ENCODE measurements at places on chromosomes 11 and 22.

GRCh38 chr11:22869325-22869724, 9.1 kb upstream of the CCDC179 start:
- DNase-seq = no peak

GRCh38 chr11:3007404-3008010, 15.4 kb upstream of the NAP1L4 start:
- no peak for DNase-seq

DNA sequence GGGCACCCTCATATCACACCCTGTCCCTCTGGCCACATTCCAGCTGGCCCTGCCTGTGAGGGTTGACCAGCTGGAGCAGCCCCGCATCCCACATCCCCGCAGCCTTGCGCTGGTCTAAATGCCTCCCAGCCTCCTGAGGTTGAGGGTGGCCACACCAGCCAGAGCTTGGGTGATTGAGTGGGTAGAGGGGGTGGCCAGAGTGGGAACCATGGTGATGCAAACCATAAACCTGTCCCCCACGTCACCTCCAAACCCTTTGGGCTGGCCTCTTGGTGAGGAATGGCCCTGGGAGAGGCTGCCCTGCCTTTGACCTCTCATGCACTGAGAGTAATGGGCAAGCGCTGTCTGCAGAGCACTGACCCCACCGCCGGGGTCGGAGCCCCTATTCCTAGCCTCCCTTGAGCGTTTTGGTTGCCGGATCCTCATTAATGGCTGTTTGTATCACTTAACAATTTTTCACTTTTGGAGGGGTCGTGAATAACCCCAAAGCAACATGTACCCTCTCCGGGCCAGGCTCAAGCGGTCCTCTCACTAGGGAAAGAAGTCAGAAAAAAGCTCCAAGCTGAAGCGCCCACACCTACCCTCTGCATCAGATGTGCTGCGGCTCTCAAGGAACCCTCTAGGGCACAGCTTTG, 16.0 kb upstream of the KCNQ1OT1 start:
- no peak for DNase-seq

DNA sequence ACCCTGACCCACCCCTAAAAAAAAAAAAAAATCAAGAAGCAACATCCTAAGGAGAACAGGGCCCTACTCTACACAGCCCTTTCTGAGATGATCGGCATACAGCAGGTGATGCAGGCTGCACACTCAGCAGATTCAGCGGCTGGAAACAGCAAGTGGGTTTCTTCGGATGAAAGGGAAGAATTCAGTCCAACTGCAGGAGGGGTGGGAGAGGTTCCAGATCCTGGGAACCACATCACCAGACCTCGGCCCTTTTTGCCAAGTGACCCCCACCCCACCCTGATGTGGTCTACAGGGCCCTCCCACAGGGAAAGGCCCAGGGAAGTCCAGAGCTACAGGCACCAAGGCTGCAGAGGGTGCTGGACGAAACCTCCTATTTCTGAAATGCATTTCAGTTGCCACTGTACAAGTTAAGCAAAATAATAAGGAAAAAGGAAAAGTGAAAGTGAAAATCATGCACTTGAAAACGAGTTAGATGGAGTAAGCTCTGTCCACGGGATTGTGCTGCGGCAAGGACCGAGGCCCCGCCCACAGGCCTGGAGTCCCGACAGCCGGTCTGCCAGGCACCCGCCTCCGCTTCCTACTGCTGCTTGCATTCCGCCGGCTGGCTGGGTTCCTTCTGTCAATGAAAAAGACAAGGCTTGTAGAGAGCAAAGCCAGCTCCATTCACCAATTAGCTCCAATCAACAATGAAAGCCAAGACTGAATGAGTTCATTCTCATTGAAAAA, 16.0 kb upstream of the PHLDA2 start:
- DNase-seq = peak; percentile 73

DNA sequence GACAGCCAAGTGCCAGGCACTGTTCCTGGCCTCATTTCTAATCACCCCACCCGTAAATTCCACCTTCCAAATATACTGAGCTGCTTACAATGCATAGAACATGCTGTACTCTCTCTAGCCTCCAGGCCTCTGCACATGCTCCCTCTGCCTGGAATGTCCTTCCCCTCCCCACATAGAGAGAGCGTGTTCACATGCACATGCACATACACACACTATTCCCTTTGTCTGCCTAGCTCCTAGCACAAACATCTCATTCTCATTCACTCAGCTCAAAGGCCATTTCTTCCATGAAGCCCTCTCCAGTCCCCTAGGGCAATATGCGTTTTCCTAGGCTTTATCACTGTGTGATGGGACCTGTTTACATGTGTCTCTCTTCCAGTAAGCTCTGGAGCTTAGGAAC, 144.6 kb downstream of the WT1 start:
- DNase-seq = no peak

GRCh38 chr22:40529821-40530220, 106.7 kb downstream of the MRTFA start:
- no peak for DNase-seq

- DNase-seq = peak; percentile 51
Measured at GRCh38 chr11:60857378-60858232, 1.9 kb upstream of the PTGDR2 start.

DNA sequence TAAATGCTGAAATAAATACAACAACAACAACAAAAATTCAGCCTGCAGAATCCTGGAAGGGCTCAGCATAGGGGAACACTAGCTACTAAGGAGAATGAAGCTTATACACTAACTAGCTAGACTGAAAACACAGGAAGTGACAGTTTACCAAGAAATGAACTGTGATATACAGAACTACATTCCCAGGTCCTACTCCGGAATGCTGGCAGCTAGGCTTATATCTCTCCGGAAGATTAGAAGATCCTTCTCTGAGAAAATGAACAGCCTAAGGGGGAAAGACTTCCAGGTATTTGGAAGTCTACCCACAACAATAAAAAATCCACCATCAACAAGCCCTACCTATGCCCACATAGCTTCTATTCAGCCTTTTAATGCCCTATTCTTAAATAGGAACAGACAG, 31.0 kb downstream of the CCDC34 start:
- DNase-seq = peak; percentile 37

- DNase-seq = peak; percentile 82
Measured at GRCh38 chr11:110148775-110149744, 55.9 kb downstream of the ZC3H12C start.

DNA sequence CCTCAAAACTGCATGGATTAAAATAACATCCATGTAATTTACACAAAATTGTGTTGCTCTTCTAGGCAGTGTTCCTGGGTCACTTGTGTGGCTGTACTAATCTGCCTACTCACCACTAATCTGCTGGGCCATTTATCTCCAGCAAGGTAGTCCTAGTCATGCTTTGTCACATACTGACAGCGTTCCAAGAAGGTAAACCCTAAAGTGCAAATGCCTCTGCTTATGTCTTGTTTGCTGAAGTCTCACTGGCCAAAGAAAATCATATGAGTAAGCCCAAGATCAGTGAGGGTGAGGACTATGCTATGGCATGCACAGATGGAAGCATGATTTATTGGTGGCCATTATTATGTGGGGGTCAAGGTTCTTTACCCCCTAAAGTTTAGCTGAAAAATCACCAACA, 630.2 kb upstream of the LUZP2 start:
- DNase-seq = peak; percentile 22

DNA sequence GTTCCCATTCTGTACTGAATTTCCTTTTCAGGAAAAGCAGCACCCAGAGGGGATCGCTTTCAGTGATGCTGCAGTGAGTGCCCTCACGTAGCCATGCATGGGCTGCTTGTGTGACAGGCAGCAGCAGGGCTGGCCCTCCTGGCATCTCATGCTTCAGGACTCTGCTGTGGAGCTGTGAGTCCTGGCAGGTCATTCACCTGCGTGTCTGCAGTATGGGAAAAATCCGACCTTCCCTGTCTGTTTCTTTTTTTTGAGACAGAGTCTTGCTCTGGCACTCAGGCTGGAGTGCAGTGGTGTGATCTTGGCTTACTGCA, 13.4 kb downstream of the GLB1L2 start:
- no peak for DNase-seq

GRCh38 chr22:42630211-42630610, 10.2 kb downstream of the ATP5MGL start:
- DNase-seq = no peak

GRCh38 chr22:30780026-30780425, 85.4 kb downstream of the OSBP2 start:
- DNase-seq = no peak

DNA sequence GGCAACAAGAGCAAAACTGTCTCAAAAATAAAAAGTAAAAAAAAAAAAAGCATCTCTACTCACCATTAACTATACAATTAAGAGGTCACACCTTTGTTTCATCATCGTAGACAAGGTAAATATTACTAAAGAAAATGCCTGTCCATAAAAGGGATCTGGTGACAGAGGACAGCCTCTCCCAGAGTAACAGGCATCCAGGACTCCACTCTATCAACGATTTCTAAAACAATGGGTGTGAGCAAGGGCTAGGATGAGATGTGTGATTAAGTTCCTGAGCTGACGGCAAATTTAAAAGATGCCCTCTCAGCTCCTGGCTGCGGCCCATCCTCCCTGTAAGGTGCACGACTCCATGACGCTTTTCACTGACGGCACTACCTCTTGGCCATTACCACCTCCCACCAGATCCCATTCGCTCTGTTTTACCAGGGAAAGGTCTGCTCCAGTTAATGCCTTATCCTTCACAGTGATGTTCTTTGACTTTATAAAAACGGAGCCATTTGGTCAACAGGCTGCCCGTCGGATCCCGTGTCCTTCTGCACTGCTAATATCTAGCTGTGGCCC, 2.3 kb upstream of the TMEM45B start:
- DNase-seq = no peak

GRCh38 chr11:78672850-78673620, 98.4 kb upstream of the NARS2 start:
- DNase-seq = no peak

DNA sequence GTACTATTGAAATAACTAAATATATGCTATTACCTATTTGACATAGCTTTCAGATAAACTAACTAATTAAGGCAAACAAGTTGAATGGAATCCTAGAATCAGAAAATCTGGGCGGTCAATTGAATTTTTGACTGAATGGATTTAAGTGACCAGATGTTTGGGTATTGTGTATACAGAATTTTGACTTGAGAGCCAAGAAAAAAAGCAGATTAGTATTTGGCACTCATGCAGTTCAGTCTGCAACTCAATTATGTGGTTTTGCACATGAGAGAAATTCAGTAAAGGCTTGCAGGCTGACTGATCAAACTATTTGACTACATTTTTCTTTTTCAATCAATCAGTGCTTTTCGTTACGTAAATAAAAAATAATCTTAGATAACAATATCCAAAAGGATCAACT, 254.8 kb downstream of the GUCY1A2 start:
- no peak for DNase-seq

DNA sequence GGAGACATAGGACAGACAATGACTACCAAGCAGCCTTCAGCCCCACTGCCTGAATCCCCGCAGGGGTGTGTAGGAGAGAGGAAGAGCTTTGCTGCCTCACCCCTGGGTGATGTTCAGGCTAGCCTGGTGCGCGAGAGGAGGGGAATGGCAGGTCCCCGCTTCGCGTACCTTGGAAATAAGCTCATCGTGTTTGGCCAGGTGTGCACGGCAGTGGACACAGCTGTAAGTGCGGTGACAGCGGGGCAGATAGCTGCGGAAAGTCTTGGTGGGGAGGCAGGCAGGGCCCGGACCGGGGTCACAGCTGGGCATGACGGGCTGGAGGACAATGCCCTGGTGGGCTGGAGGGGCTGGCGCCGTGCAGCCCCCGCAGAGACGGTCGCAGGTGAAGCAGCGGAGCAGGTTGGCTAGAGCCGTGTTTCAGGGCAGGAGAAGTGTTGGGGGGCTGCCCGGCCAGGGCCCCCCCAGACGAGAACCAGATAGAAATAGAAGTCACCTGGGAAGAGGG, 2.9 kb downstream of the YPEL4 start:
- DNase-seq = no peak

DNA sequence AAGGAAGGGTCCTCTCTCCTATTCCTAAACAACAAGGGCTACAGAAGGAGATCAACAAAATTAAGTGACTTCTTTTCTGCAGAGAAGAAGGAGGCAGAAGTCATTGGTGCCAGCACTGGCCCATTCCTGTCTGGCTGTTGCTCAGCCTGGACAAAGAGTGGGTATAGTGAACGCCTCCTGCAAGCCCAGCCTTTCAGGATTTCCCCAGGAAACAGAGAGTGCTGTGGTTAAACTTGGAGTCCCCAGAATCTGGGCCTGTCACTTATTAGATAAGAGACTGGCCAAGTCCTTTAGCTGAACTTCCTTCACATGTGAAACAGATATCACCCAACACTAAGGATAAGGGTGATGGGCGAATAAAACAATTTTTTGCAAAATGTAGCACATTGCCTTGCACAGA, 10.9 kb downstream of the TST start:
- DNase-seq = no peak

- no peak for DNase-seq
Measured at GRCh38 chr22:26482161-26482560, 1.4 kb downstream of the HPS4 start.

DNA sequence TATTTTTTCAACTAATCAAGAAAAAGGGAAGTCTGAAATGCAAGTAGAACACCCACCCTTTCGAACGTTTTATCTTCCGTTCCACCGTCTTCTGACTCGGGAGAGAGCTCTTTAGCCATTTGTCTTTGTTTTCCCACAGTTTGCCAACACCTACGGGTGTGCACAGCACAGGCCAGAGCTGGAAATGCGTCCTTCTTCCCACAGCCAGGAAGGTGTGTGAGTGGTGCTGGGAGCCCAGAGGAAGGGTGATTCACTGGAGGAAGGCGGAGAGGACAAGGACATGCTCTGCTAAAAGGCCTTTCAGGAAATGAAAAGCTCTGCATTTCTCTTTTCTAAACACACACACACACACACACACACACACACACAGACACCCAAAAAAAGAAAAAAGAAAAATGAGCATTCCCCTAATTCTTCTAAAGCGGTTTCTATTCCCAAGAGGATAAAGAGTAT, 18.5 kb downstream of the ENDOD1 start:
- no peak for DNase-seq
